ENCODE measurements at places on chromosomes 2 and 18.

- DNase-seq: peak; percentile 73
These were observed 48.1 kb downstream of the TIMM21 start for GRCh38 chr18:74196220-74197119.

GRCh38 chr2:21220930-21221329 is 97.2 kb downstream of the TDRD15 start:
- DNase-seq: no peak

DNA sequence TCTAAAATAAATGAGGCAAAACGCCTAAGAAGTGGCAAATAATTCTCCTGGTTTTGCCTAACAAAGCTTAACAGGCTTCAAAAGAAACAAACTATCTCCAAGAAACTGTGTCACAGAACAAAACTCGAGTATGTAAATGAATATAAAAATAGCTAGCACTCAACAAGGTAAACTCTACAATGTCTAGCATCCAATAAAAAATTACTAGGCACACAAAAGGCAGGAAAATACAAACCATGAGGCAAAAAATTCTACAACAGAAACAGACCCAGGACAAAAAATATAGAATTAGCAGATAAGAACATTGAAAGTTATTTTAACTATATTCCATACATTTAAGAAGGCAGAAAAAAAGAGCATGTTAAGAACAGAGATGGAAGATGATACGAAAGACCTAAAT is 16.8 kb downstream of the PPP4R1 start:
- DNase-seq: no peak

GRCh38 chr2:132439703-132440398 is 23.2 kb downstream of the GPR39 start:
- DNase-seq: peak; percentile 54

DNA sequence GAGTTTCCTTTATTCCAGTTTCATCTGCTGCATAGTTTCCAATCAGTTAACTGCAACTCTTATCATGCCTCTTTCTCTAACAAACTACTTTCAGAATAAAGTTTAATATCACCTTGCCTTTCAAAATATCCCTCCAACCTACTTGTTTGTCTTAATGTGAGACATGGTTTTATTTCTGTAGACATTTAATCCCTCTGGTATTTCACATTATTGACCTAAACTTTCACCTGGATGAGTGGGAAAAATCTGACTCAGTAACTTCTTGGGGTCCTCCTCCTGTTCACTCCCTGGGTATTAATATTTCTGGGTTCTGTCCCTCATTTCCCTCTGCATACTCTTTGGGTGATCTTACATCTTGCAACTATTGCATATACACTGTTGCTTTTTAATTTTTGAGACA is 27.9 kb downstream of the MSH6 start:
- DNase-seq: no peak

DNA sequence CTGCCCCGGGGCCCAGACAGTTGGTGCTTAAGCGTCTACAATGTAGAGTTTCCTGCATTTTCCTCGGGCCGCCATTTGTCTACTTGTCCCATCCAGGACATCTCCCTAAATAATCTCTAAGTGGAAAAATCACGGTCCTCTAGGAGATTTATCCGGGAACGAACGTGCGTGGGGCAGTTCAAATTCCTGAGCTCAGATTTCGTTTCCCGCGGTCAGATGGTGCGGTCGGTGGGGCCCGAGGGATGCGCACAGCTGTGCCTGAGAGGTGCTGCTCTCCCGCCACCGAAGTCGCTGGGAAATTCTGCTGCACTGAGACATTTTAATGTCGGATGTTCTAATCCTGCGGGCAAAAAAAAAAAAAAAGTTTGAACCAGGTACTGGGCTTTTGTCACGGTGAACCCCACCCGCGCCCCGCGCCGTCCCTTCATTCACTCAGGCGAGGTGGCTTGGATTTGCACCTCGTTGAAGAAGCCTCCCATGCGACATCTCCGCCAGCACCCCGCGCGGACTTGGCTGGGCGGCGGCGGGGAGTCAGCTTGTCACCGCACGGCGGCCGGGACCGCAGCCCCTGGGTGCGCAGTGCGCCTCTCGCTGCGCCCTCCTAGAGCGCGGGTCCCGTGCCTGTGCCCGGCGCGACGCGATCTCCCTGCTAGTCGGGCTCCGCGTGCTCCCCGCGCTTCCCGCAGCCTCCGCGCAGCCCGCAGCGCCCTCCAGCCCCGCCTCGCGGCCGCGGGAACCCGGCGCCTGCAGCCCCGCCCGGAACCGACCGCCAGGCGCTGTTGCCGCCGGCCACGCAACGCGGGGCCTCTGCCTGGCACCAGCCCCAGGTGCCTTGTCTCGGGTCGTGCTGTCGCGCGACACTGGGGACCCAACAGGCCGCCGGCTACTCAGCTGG is 191.9 kb upstream of the TCF4 start:
- DNase-seq: no peak

DNA sequence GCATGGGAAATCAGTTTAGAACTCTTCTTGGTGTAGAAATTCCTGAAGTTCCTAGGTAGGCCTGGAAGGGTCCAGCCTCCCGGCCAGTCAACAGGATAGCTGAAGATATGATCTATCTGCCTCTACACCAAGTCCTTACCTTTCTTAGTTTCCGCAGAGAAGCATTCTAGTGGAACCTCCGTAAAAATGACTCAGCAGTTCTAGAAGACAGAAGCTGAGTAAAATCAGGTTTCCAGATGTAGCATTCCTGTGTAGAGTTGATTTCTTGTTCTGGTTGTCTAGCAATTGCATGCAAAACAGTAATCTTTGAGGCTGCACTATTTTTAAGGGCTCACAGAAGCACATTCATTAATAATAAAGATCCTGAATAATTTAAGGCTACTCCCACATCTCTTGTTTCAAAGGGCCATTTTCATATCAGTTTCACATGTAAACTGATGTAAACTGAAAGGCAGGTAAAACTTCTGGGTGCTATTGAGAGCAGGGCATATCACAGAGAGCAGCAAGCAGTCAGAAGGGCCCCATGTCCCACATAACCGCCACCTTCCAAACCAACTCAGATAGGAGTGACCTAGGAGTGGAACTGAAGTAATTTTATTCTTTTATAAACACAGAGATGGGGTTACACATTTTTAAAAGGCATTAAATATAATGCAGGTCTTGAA is 3.2 kb upstream of the DYTN start:
- no peak for DNase-seq

GRCh38 chr18:59554796-59555335 is 142.4 kb downstream of the CCBE1 start:
- DNase-seq: no peak

DNA sequence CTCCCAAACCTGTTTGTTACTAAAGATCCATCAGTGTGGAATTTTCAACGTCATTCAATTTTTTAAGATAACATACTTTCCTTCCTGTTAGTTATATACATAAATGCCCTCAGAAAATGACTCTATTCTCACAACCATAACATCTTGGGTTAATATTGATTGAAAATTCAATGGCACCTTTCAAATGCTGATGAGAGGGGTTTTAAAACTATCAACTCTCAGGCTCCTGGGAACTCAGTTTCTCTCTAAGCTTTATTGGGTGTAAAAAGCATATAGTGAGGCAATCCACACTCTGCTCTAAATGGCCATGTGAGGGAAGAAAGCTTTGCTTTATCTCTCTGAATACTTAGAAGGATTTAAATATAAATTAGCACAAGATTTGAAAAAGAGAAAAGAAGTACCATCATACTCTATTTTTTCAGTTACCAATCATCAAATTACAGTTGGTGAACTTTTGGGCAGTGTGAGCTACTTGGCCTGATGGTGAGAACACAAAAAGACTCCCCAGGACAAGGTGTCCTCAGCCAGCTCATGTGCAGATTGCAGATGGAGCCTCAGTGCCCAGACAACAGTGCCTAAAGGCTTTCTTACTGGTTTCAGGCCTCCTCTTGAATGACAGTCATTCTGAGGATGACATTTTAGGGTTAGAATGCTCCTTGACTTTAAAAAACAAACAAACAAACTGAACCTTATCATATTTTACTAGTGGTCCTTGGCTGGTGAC is 24.6 kb upstream of the CERS6 start:
- no peak for DNase-seq

DNA sequence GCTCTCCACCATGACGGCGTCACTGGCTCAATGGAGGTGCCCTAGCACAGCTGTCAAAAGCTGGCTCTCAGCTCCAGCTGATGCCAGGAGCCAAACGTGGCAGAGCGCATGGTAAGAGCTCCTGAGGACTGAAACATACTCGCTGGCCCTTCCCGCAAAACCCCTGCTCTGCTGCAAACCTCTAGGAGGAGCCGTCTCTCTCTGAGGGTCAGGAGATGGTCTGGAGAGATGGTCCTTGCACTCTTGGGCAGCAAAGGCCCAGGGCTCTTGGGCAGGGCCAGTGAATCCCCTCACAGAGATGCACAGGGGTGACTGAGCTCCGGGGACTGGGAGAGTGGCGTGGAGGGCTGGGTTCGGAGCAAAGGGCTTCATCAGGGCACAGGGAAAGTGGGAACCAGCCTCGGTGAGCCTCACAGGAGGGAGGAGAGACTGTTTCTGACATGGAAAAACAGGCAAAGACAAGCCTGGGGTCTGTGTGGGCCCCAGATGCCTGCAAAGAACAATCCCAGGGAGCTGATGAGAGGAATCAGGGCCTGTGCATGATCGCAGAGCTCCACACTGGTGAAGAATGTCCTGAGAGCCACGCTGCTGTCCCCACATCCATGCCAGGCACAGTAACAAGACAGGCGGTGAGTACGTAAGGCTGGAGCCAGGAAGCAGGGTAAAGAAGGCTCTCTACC is 17.2 kb downstream of the SNORC start:
- no peak for DNase-seq

GRCh38 chr2:83725735-83726134 is 733.3 kb downstream of the SUCLG1 start:
- DNase-seq: peak; percentile 2

Data from DMS153 (cell line).